H9 (cell line): ENCODE measurements at places on chromosomes 13 and 19. TPM values are rescaled to one million over a fixed set of nuclear protein-coding genes. Genes with fewer than 3 reads are reported as not detected.
A peak's percentile ranks its signal among the peaks of the same experiment; 100 is the strongest.

DNA sequence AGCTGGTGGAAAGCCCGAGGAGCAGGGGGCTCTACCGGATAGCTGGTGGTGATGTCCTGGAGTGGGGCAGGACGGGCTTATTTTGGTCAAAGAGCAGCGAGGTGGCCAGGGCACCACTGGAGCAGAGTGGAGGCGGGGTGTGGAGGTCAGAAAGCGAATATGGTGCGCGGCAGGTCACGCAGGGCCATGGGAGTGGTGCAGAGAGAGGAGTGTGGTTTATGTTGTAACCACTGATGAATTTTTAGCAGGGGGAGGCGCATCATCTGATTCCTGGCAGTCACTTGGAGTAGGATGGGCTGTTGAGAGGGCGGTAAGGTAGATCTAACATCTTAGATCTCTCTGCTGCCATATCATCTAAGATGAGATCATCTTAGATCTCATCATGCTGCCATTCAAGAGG is 1.4 kb upstream of the ZNF414 start:
- peaks cover 7% of the 10 kb centered on the region; the same call in 1 of the 2 replicates for H3K36me3 ChIP-seq
- peak overlapping the region; percentile 94; the same call in 2 of the 3 replicates for H3K4me3 ChIP-seq
- no peaks in the 10 kb centered on the region for H3K27me3 ChIP-seq
- no peak overlapping the region for H3K27ac ChIP-seq
- DNase-seq: no peak

- H3K27me3 ChIP-seq: no peaks in the 10 kb centered on the region
- no peak for DNase-seq
- H3K4me1 ChIP-seq: no peaks in the 10 kb centered on the region
These were observed 110.5 kb upstream of the SLITRK1 start for GRCh38 chr13:83992566-83993358.

DNA sequence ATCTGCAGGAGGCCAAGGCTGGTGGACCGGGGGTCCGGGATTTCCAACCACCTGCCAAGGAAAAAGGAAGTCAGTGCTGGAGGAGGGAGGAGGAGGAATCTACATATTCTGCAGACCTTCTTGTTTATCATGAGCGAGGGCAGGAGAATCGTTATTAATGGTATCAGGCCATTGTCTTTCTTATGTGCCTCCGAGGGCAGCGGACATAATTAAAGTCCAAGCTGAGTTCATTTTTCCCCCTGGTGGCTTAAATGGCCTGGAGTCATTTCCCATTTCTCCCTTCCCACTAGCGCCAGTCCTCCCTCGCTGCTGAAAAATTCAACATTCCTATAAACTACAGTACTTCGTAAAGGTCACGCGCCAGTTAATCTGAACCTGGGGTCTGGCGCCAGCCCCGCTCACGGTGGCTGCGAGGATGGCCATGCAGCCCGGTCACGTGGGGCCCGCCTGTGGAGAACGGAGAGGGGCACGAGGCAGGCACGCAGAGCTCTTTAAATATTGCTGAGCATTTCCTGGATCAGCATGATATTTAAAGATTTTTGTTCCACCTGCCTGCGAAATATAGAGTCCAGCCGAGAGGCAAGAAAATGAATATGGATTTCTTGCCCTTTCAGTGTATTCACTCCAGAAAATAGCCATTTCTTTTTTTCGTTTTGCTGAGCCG is 85.2 kb upstream of the PCDH8 start:
- no peak overlapping the region for H3K27ac ChIP-seq
- 0 out of 2 replicates have a peak, but pooled peaks cover 6% of the 10 kb centered on the region for H3K4me1 ChIP-seq
- H3K4me3 ChIP-seq: no peak overlapping the region
- H3K36me3 ChIP-seq: no peaks in the 10 kb centered on the region

GRCh38 chr13:105543742-105544141 is 991.7 kb downstream of the EFNB2 start:
- no peaks in the 10 kb centered on the region for H3K4me1 ChIP-seq
- no peaks in the 10 kb centered on the region for H3K36me3 ChIP-seq
- no peak overlapping the region for H3K4me3 ChIP-seq
- H3K27ac ChIP-seq: no peak overlapping the region
- no peaks in the 10 kb centered on the region for H3K27me3 ChIP-seq

GTF3A gene
- 70.0 and 70.5 TPM in 2 replicates for total RNA-seq
